Hematopoietic multipotent progenitor cell (in vitro differentiated cells): ENCODE measurements at places on chromosomes 16 and 17.

DNA sequence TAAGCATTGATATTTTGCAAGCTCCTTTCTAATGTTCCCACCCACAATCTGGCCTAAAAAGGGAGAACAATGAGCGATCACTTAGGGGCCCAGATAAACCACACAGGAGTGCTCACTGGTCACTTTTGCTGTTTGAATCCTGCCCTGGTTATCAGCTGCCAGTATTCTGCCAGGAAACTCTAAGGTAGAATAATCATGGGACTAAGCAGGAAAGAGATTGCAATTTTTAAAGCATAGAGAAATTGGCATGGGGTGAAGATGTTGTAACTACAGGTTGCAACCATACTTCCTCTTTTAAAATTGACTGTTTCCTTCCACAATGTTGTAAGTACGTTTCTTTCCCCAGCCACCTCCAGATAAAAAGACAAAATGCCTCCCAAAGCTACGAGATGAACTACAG lies 251.2 kb upstream of the CDH11 start:
- DNase-seq: no peak

DNA sequence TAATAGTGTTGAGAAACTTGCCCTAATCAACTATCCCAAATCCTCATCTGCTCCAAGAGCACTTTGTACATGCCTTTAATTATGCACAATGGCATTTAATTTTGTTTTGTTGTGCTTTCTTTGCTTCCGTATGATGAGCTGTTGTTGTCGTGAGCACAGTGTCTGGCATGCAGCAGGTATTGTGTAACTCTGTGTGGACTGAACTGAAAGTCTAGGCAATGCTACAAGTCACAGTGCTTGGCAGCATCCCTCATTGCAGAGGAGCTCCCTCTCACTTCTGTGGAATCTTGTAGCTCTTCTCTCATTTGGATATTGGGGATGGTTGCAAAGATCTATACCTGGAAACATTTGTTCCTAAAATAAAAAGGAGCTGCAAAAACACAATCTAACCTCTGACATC lies 502.2 kb upstream of the CA10 start:
- no peak for DNase-seq

GRCh38 chr17:2067048-2067561 lies 12.2 kb downstream of the HIC1 start:
- DNase-seq: no peak

DNA sequence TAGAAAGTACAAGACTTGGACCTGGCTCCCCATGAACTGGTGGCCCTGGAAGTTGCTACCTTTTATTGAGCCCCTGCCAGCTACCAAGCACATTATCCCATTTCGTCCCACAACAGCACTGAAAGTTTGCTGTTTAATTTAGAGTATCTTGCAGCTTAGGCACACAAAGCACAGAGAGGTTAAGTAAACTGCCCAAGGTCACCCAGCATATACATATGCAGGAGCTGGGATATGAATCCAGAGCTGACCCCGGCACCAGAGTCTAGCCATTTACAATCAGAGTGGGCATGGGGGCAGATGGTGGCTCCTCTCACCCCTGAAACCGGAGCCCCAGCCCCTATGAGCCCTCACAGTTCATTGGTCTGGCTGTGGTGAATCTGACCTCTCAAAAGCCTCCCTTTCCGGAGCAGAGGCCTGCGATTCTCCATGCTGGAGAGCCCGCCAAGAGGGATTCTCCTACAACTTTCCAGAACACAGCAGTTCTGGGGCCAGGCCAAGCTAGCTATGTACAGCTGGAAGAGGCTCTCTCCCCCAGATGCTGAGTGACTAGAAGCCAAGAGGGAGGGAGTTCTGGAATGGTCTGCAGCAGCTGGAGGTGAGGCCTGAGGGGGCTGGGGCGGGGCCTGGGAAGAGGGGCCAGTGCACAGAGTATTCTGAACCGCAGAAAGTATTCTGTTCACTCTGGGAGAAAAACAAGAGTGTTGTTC lies 58.3 kb downstream of the SREBF1 start:
- DNase-seq: no peak

DNA sequence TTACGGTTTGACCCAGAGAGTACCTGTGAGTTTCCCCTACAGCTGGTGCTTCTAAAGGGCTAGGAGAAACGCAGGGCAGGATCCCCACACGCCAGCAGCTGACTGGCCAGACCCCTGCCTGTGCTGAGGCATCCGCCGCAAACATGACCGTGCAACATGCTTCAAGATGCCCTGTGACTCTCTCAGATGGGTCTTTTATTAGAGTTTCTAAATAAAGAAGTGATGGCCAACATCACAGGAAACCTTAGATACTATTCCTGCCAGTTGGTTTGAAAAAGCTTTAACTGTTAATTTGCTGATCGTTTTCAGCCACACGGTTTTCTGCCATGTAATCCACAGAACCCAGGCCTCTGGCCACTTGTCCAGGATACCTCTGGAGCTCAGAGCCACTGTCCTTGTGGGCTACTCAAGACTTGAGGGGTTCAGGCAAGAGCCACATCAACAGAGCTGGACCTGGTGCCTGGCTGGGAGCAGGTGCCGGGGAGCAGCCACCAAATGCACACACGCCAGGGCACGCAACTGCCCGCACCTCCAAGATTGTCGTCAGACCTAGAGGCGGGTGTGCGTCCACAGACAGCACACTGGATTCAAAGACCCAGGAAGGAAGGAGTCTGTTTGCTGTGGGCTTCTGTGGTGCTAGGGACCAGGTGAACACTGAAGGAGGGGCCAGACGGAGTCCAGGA lies 118.4 kb downstream of the ZNF778 start:
- DNase-seq: no peak

DNA sequence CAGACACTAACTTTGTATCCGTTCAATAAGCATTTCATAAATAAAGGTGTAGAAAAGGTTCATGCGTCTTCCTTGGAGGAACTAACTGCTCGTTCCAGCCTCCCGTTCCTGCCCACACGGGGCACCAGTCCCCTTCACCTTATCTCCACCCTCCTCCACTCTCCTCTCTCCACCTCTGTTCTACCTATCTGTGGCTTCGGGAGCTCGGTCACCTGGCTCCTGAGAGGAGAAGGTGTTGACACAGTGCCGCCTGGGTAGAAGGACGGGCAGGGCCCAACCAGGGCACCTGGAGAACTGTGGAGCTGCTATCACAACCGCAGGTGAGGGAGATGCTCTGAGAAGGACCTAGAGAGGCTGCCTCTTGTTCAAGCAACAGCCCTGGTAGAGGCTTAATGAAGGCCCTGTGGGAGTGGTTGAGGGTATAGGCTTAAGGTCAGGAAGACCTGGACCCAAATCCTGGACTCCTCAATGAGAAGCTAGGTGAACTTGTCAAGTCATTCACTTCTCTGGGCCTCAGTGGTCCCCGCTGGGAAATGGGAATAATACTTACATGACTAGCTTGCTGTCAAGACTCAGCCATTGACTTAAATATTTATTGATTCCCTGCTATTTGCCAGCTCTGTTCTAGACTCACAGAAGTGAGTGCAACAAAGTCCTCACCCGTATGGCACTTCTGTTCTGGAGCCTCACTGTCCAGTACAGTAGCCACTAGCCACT lies 9.6 kb upstream of the MINK1 start:
- DNase-seq: no peak

- DNase-seq: no peak
Measured at GRCh38 chr16:79074951-79075350, 525.6 kb downstream of the MAF start.

DNA sequence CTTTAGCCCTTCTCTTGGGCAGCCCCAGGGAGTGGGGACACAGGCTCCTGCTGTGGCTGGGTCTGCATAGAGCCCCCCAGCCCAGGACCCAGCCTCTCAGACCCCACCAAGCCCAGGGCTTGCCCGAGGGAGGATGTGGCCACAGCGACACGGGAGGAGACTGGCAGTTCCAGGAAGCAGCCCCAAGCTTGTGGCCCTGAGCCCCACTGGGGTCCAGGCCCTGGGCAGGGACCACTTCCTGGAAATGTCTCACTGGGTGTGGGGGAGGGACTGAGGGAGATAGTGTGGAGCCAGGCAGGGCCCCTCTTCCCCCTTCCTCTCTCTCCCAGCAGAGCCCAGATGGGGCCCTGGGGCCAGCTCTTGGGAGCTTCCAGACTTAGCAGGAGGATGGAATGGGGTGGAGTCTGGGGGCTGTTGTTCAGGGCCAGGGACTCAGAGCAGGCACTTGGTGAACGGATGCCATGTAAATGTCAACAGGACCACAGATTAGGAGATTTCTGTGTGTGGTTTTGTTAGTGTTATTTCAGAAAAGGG lies 35.3 kb downstream of the ADGRG5 start:
- DNase-seq: peak; percentile 38

DNA sequence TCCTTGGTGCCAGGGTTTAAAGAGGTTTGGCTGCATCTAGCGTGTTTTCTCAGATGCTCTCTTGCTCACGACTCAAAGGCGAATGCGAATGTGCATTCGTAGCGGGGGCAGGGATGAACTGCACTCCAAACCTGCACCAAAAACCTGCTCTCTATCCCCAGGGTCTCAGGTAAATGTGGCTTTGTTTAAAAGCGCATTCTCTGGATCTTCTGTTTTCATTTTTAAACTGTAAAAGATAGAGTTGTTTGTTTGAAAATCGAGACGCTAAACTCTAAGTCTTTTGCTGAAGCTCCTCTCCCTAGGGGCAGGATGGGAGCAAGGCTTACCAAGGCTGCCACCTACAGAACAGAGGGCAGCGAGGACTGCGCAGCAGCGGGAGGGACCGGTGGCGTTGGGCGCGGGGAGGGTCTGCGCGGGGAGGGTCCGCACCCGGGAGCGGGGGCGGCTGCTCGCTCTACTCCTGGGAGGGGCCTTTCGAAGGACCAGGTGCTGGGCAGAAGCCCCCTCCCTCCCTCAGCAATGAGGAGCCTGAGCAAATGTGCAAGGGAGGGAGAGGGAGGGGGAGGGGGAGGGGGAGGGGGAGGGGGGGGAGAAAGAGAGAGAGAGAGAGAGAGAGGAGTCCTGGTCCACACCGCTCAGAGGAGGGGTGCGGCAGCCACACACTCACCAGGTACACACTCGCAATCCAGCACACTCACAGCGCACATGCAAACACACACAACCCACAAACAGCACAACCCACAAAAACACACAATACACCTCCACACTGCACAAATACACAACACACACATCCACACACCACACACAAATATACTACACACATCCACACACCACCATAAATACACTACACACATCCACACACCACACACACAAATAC lies 142.8 kb downstream of the GRIN2A start:
- peak; percentile 7 for DNase-seq

DNA sequence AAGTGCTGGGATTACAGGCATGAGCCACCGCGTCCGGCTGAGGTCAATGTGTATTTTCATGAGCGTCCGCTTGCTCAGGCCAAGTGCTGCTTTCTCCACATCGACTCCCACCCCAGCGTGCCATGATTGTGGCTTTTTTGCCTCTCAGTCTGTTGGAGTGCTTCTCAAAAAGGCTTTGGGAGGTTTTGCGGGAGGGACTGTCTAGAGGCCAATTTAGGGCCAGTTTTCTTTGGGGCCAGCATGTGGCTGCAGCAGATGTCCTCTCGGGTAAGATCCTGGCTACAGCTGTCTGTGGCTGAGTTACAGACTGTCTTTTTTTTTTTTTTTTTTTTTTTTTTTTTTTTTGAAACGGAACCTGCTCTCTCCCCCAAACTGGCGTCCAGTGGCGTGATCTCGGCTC lies 6.5 kb downstream of the C16orf90 start:
- DNase-seq: no peak

DNA sequence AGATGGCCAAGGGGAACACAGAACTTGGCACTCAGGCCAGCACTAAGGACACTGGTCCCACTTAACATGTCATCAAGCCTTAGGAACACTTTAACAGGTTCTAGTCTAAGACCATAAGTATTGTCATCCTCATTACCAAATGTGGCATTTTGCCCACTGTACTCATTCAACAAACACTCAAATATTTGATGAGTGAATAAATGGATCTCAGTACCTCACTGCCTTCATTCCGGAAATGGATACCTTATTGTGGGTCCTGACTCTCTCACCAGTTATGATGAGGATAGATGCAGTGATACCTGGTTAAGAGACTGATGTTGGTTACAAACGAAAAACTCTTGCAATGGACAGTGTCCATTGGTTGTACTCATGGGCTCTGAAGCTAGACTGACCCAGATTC lies 455.2 kb upstream of the DYNLRB2 start:
- no peak for DNase-seq

GRCh38 chr16:23848958-23849357 lies 13.2 kb downstream of the PRKCB start:
- DNase-seq: no peak

DNA sequence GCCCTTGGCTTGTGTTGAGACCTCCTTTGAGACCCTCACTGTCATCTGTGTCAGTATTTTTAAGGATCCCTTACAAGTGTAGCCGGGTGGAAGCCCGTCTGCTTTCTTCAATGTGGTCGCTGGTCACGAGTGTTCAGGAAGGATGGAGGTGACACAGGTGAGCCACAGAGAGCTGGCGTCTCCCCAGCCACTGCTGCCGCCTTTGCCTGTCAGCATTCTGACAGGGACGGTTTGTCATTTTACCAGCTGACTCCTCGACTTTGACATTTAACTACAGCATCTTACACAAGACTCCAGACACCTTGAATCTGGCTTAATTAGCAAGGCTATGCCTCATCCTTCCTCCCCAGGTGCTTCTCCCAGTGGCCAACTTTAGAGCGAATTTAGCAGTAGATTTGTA lies 56.3 kb upstream of the MPHOSPH6 start:
- no peak for DNase-seq
